ENCODE measurements at places on chromosomes 6 and 20. TPM values are rescaled to one million over a fixed set of nuclear protein-coding genes. Genes with fewer than 3 reads are reported as not detected.

Gene TREML1
- not detected for total RNA-seq

Gene BEND3
- 1.2 TPM for total RNA-seq

Gene BCAS1
- not detected for total RNA-seq

Gene ALDH5A1
- total RNA-seq: 0.40 TPM

Gene KCNQ5
- total RNA-seq: not detected

Gene HLA-DQB1
- not detected for total RNA-seq

Gene TSBP1
- not detected for total RNA-seq

Gene HLA-DOA
- not detected for total RNA-seq

Gene SLC35B3
- 10.0 TPM for total RNA-seq

Data from mammary microvascular endothelial cell (primary cell).